Gastroesophageal sphincter (tissue), 4 donors: ENCODE measurements at places on chromosomes 12 and 14.
A peak's percentile ranks its signal among the peaks of the same experiment; 100 is the strongest.

- H3K4me1 ChIP-seq, result no peaks in the 10 kb centered on the region
- H3K27me3 ChIP-seq, result no peaks in the 10 kb centered on the region
- ATAC-seq, result peak; percentile 78
Observed at GRCh38 chr14:50943261-50943942, 881 bp downstream of the PYGL start.

DNA sequence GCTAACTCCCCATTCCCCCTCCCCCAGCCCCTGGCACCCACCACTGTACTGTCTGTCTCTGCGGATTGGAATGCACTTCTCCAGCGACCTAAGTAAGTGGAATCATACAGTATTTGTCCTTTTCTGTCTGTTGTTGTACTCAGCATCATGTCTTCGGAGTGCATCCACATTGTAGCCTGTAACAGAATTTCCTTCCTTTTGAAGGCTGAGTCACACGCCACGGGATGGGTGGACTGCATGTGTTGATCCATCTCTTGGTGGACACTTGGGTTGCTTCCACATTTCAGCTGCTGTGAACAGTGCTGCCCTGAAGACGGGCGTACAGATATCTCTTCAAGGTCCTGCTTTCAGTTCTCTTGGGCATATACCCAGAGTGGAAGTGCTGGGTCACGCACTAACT lies 34.4 kb downstream of the DDX51 start:
- no peaks in the 10 kb centered on the region for H3K27me3 ChIP-seq
- H3K36me3 ChIP-seq, result peaks cover 91% of the 10 kb centered on the region
- no peaks in the 10 kb centered on the region for H3K4me1 ChIP-seq
- H3K4me3 ChIP-seq, result no peak overlapping the region

DNA sequence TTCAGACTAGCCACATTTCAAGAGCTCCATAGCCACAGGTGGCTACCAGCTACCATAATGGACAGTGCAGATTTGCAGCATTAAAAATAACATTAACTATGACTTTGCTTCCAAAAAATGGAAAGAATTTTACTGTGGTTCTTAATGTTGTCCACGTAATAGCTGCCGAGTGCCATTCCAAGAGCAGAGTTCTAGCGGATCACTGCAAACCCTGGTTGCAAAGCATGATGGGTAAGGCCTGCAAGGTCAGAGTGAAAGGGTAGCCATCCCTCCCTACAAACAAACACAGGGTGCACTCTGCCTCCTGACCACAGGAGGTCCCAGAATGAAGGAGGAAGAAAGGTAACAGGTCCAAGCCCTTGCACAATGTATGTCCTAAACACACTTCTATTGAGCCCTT lies 157.6 kb downstream of the DPF3 start:
- no peak overlapping the region for H3K27ac ChIP-seq
- ATAC-seq, result no peak
- no peak overlapping the region for H3K4me3 ChIP-seq

DNA sequence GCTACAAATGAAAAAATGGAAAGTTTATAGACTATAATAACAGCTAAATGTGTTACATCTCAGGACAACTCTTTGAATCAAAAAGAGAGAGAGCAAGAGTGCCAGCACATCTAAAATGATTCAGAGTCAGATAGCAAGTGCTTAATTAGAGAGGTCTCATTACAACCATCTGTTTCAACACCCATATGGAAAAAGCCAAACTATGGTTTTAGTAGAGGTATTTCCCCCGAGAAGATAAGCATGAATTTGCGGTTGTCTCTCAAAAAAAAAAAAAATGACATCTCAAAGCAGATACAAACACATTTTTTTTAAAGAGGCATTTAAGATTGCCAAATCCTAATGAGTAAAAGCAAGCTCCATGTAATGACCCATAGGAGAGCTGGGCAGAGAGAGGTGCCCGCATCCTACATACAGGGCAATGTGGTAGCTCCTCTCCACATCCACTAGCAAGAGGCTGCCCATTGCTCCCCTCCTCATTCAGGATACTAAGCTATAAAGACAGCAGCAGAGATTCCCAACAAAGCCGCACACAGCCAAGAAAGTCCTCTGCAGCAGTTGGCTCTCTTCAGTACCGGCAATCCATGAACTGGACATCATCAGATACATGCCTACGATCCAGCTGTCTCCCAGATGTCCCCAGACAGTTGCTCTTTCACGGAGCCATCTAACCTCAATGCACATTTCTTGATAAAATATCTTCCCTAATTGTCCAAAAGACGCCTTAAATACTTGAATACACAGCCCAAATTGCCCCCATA lies 100.4 kb downstream of the EFCAB11 start:
- no peaks in the 10 kb centered on the region for H3K36me3 ChIP-seq
- no peaks in the 10 kb centered on the region for H3K4me1 ChIP-seq
- H3K4me3 ChIP-seq, result no peak overlapping the region

DNA sequence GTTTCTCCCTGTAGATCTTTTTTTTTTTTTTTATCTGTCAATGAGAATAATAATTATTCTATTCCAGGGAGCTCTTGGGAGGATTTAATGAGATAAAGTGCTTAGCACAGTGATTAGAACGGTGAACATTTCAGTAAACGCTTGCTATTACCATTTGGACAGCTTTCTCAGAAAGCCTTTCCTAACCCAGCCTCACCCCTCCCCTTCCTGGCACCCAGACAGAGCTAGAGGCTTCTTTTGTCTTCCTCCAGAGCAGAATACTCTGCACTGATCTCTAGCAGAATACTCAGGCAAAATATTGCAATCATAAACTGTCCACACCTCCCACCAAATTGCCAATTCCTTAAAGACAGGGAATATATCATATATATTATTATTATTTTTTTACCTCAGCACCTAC lies 66.6 kb downstream of the ERGIC2 start:
- H3K36me3 ChIP-seq, result peaks cover 10% of the 10 kb centered on the region
- peaks cover 4% of the 10 kb centered on the region for H3K4me1 ChIP-seq
- H3K27me3 ChIP-seq, result no peaks in the 10 kb centered on the region
- ATAC-seq, result no peak

- no peaks in the 10 kb centered on the region for H3K36me3 ChIP-seq
- ATAC-seq, result no peak
- H3K27ac ChIP-seq, result no peak overlapping the region
- H3K4me1 ChIP-seq, result no peaks in the 10 kb centered on the region
- no peak overlapping the region for H3K4me3 ChIP-seq
Observed at GRCh38 chr14:55749201-55749812, 169.3 kb downstream of the KTN1 start.

- peaks cover 22% of the 10 kb centered on the region for H3K4me1 ChIP-seq
- H3K27ac ChIP-seq, result peak overlapping the region; percentile 75
- ATAC-seq, result no peak
- no peak overlapping the region for H3K4me3 ChIP-seq
Observed at GRCh38 chr12:1962051-1963020, 41.9 kb downstream of the DCP1B start.

- no peak for ATAC-seq
- no peak overlapping the region for H3K27ac ChIP-seq
- H3K36me3 ChIP-seq, result no peaks in the 10 kb centered on the region
- H3K4me1 ChIP-seq, result peaks cover 6% of the 10 kb centered on the region
Observed at GRCh38 chr14:37903343-37904191, 304.1 kb upstream of the SSTR1 start.

GRCh38 chr14:55701638-55702037 lies 121.6 kb downstream of the KTN1 start:
- H3K27me3 ChIP-seq, result no peaks in the 10 kb centered on the region
- ATAC-seq, result no peak
- H3K27ac ChIP-seq, result no peak overlapping the region
- no peak overlapping the region for H3K4me3 ChIP-seq
- no peaks in the 10 kb centered on the region for H3K4me1 ChIP-seq

GRCh38 chr14:60238955-60239354 lies 10.1 kb upstream of the PPM1A start:
- ATAC-seq, result no peak
- no peaks in the 10 kb centered on the region for H3K36me3 ChIP-seq
- H3K4me1 ChIP-seq, result no peaks in the 10 kb centered on the region
- H3K4me3 ChIP-seq, result no peak overlapping the region
- no peaks in the 10 kb centered on the region for H3K27me3 ChIP-seq

GRCh38 chr12:3216726-3217682 lies 139.8 kb downstream of the TSPAN9 start:
- no peaks in the 10 kb centered on the region for H3K36me3 ChIP-seq
- H3K4me3 ChIP-seq, result no peak overlapping the region
- H3K4me1 ChIP-seq, result no peaks in the 10 kb centered on the region
- no peaks in the 10 kb centered on the region for H3K27me3 ChIP-seq
- H3K27ac ChIP-seq, result peak overlapping the region; percentile 76
- no peak for ATAC-seq

DNA sequence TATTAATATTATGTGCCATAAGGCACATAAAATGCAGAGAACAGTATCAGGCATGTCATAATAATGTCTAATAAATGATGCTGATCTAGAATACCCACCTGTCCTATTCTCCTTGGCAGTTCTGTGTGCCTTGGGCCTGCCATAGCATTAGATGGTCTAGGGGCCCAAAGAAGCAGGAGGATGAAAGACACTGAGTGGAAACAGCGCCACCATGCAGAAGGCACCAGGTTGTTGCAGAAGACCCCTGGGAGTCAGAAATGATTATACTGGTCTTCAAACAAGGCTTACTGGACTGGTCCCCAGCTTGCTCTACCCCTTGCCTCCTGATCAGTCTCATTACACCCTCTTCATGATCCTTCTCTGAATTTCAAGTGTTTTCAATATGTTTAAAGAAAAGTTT lies 353.3 kb downstream of the GRIN2B start:
- no peak overlapping the region for H3K4me3 ChIP-seq
- H3K4me1 ChIP-seq, result no peaks in the 10 kb centered on the region

- no peaks in the 10 kb centered on the region for H3K4me1 ChIP-seq
- no peak overlapping the region for H3K4me3 ChIP-seq
- no peaks in the 10 kb centered on the region for H3K36me3 ChIP-seq
Observed at GRCh38 chr14:92973261-92973797, 50.4 kb downstream of the CHGA start.

DNA sequence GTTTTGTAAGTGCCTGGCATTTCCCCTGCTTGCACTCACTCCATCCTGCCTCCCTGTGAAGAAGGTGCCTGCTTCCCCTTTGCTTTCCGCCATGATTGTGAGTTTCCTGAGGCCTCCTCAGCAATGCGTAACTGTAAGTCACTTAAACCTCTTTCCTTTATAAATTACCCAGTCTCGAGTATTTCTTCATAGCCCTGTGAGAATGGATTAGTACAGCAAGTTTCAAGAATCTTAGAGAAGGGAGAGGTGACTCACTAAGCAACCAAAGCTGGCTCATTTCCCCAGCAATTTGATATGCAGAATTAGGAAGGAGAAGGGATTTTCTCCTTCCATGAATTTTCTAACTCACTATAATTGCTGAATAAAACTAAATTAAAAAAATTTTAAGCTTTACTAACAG lies 251.0 kb upstream of the FOXG1 start:
- no peaks in the 10 kb centered on the region for H3K36me3 ChIP-seq
- ATAC-seq, result no peak
- H3K27ac ChIP-seq, result no peak overlapping the region
- no peaks in the 10 kb centered on the region for H3K4me1 ChIP-seq
- H3K4me3 ChIP-seq, result no peak overlapping the region

DNA sequence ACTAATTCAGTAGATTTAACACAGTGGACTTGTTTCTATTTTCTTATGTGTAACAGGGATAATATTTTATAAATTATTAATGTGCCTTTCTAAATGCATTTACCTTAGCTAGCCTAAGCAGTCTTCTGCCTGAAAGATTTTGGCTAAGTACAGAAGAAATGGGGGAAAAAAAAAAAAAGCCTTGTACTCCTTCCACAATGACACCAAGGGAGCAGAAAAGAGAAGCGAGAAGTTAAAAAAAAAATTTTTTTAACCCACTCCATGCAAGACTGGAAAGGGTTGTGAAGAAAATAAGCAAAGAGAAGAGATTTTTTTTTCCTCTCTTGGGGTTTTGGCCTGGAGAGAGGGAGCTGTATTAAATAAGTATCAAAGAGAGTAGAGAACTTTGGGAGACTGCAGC lies 28.7 kb downstream of the NELL2 start:
- ATAC-seq, result no peak
- H3K36me3 ChIP-seq, result no peaks in the 10 kb centered on the region
- H3K27me3 ChIP-seq, result peaks cover 5% of the 10 kb centered on the region
- H3K27ac ChIP-seq, result no peak overlapping the region
